ENCODE measurements at places on chromosomes 6 and 20.

DNA sequence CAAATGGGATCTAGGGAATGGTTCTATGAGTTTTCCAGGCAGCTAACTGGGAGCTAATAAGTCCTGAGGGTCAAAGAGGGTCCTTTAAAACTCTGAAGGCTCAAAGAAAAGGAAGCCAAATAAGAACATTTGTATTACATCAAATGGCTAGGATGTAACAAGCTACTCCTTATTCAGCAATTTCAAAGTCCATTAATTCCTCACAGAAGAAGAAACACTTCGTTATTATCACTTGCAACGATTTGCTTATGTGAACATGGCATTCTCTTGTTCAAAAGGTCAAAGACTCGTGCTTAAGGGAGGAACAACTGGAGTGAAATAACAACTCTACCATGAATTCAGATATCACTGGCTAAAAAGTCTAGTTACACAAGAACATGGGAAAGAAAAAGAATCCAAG lies 70.8 kb upstream of the FBXO30 start:
- H3K4me3 ChIP-seq: no peak overlapping the region
- H3K27ac ChIP-seq: no peak overlapping the region
- no peaks in the 10 kb centered on the region for H3K27me3 ChIP-seq
- H3K36me3 ChIP-seq: peaks cover 11% of the 10 kb centered on the region
- no peaks in the 10 kb centered on the region for H3K4me1 ChIP-seq

DNA sequence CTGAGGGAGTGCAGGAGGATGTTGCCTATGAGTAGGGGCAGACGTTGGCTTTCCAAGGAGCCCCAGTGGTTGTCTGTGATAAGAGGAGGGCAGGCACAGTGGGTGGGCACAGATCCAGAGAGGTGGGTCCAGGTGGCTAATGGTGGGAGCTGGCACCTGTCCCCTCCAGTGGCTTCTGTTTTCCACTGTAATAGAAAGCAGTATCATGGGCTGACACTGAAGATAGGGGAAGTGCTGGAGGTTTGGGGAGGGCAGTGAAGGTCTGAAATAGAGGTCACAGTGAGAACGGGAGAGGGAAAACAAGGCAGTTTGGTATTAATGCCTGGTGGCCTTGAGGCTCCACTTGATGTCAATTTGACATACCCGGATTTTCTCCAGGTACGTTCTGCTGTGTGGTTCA lies 10.5 kb upstream of the TXNDC5 start:
- H3K27me3 ChIP-seq: no peaks in the 10 kb centered on the region
- no peaks in the 10 kb centered on the region for H3K36me3 ChIP-seq
- no peak overlapping the region for H3K4me3 ChIP-seq
- no peaks in the 10 kb centered on the region for H3K4me1 ChIP-seq
- no peak overlapping the region for H3K27ac ChIP-seq

DNA sequence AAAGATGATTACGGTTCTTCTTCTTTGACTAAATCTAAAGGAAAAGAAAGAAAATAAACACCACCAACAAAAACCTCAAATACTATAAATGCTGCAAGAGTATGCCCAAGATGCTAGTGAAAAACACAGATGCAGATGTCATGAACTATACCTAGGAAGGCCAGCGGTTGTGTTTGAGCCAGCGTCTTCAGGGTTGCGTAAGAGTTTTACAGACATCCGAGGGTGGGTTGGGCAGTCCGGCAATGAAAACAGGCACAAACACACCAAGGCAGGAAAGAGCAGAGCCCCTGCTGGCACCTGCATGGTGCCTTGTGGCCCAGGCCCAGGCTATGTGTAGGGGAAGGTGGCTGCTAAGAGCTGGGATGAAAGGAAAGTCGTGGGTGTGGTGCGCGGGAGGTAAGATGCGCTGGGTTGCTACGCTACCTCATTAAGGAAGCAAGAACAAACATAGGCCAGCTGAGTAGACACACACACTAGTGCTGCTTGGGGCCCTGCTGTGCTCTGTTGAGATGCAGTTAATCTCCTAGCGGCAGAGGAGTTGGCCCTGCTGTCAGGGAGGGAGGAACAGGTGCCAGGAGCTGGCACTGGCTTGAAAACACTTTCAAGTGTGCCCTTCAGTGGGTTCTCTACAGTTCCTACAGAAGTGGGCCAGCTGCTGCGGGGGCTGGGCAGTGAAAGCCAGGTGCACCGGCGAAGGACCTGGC lies 170.2 kb upstream of the PLN start:
- H3K27me3 ChIP-seq: no peaks in the 10 kb centered on the region
- no peak overlapping the region for H3K27ac ChIP-seq
- no peak overlapping the region for H3K4me3 ChIP-seq
- H3K36me3 ChIP-seq: no peaks in the 10 kb centered on the region
- no peak for DNase-seq

DNA sequence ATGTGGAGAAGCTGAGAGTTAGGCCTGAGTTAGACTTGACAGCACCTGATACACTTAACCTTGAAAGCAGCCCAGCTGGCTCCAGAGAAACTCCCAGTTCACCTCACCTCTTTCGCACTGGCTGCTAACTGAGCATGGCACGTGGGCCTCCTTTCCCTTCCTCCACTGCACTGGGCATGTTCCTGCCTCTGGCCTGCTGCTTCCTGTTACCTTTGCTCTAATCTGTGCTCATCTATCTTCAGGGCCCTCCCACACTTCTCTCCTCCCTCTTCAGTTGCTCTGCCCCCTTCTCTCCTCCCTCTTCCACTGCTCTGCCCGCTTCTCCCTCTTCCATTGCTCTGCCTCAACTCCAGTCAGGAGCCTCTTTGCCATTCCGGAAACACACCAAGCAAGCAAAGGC lies 13.7 kb upstream of the UBE2V1 start:
- H3K36me3 ChIP-seq: peaks cover 5% of the 10 kb centered on the region
- peak overlapping the region; percentile 21 for H3K27ac ChIP-seq
- H3K27me3 ChIP-seq: no peaks in the 10 kb centered on the region
- peaks cover 6% of the 10 kb centered on the region for H3K4me1 ChIP-seq
